Fibroblast of the aortic adventitia (primary cell): ENCODE measurements at places on chromosomes 2 and 18.

DNA sequence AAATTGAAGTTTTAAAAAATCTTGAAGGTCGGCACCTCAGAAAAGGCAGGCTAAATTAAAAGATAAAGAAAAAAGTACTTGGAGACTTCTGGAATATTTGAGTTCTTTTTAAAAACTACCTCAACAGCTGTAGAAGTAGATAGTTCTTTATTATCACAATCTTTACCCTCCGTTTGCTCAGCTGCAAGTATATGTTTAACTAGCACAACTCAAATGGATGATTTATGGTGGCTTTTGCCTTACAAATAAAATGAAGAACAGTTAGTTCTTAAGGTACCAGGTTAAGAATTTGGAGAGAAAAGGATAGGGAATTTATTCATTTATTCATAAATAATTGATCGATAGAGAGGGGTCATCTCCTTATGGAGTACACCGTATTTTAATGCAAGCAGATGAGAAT lies 237.6 kb upstream of the FOSL2 start:
- no peak for DNase-seq

- DNase-seq, result no peak
Measured at GRCh38 chr2:220178991-220179695, 551.7 kb downstream of the SLC4A3 start.

GRCh38 chr2:58032764-58033080 lies 13.9 kb upstream of the VRK2 start:
- DNase-seq, result no peak

DNA sequence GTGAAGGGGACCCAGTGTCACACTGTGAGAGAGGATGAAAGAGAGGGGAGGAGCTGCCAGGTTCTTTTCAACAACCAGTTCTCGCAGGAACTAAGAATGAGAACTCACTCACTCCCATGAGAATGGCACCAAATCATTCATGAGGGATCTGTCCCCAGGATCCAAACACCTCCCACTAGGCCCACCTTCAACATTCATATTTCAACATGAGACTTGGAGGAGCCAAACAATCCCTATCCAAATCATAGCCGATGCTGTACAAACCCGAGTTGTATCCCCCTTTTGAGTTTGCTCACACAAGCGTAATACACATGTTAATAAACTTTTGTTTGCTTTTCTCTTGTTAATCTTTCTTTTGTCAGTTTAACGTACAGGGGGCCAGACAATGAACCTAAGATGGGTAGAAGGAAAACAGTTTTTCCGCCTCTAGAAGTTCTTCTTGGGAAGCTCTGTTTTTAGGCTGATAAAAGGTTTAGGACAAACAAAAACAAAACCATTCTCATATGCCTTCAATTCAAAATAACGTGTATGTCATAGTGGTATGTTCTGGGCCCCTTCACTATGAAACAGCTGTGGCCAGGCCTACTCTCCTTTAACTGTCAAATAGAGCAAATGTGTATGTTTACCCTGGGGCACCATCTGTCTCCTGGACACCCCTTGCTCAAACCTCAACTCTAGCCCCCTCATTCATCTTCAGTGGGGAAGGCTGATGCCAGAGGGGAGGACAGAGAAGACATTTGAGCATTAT lies 9.1 kb upstream of the TMEM37 start:
- DNase-seq, result no peak

GRCh38 chr18:74990563-74991081 lies 218.3 kb downstream of the PTGR3 start:
- no peak for DNase-seq

DNA sequence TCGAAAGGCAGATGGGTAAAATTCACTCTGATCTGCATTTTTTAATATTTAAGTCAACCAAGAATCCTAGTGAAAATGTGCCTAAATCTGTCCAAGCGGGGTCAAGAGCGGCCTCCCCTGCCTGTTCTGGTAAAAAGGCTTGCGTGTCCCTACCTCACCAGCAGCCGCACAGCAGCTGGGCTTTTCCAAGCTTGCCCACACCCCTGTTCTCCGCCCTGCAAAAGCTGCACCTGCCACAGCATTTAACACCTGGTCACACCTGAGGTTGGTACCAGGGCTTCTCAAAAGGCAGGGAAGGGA lies 25.8 kb upstream of the TMEM182 start:
- peak; percentile 4 for DNase-seq

- DNase-seq, result no peak
Measured at GRCh38 chr2:10215393-10215935, 87.2 kb upstream of the HPCAL1 start.

DNA sequence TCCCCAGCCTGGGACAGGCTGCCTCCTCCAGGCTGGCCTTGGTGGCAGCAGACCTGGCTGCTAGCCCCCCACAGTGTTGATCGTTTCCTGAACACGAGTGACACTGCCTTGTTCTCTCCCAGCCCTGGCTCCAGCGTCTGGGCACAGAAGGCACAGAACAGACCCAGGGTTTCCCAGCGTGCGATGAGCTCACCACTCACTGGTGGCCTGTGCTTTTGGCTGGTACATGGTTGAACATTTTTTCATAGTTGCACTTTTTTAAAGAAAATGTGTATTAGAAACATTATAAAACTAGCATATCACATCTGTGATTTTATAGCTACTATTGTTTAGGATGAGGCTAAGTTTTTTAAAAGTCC lies 40.9 kb downstream of the SCTR start:
- no peak for DNase-seq

DNA sequence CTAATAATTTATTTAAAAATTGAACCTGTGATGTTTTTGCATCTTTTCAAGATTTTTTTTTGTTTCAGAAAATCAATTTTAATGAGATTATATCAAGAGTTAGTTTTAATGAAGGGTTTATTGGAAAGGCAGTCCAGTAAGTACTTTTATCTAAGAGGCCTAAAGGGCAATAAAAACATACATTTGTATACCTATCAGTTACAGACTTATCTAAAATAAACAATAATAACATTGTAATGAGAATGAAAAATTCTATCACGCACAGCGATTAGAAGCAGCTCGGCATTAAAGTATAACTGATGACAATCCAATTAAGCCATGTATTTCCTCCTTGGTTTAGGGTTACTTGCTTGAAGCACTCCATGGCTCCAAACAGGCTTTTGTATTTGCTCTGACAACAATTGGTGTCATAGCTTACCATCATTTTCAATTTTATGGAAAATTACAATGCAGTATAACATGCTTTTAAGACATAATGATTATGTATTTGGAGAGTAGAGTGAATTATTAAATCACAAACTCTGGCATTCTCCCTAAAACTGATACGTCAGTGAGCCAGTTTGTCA lies 629.4 kb downstream of the TSN start:
- DNase-seq, result no peak

DNA sequence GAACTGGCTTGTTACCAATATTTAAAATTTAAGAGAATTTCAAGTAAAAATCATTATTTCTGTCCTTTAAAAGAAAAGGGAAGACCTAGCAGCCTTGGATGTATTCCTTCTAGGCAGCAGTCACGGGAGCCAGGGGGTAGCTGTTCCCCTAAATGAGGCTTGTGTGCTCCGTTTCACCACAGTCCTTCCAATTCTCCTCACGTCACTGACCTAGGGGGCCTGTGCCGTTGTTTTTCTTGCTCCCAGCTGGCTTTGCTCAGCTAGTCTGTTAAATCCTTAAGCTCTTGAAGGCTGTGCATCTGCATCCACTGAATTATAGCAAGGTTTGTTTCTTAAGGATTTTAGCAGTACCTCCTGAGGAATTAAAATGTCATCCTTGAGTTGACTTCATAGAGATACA lies 9.9 kb downstream of the KLHL23 start:
- DNase-seq, result no peak

- DNase-seq, result no peak
Measured at GRCh38 chr2:2650608-2651375, 319.7 kb upstream of the MYT1L start.

GRCh38 chr2:128901572-128902391 lies 583.1 kb upstream of the HS6ST1 start:
- no peak for DNase-seq

GRCh38 chr18:8443505-8443904 lies 165.7 kb upstream of the RAB12 start:
- peak; percentile 28 for DNase-seq

GRCh38 chr2:2828774-2829368 lies 497.8 kb upstream of the MYT1L start:
- DNase-seq, result no peak

GRCh38 chr2:95149397-95149984 lies 10.2 kb downstream of the ZNF514 start:
- no peak for DNase-seq

- peak; percentile 93 for DNase-seq
Measured at GRCh38 chr2:27380626-27381545, at the start of gene ZNF513. Gene ZNF513, minus strand, starts transcription at chr2:27380734. Its CDS starts 208 bp downstream, at chr2:27380526.

DNA sequence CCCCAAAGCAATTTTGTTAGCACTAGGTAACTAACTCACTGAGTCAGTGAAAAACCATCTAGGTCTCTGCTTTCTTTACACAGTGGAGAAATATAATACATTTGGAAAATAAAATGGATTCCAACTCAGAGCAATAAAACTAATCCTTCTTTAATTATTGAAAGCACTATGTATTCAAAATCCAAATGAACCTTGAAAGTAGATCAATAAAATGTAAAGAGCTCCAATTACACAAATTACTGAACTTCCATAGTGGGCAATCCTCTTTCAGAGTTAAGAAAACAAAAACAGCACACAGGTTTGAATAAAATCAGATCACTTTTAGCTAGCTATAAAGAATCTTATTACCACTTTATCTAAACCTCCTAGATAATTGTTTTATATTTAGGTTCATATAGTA lies 208.1 kb downstream of the NR4A2 start:
- DNase-seq, result no peak

- DNase-seq, result no peak
Measured at GRCh38 chr2:79368116-79368630, 144.7 kb upstream of the CTNNA2 start.

- DNase-seq, result no peak
Measured at GRCh38 chr2:76251342-76251741, 540.6 kb upstream of the GCFC2 start.

DNA sequence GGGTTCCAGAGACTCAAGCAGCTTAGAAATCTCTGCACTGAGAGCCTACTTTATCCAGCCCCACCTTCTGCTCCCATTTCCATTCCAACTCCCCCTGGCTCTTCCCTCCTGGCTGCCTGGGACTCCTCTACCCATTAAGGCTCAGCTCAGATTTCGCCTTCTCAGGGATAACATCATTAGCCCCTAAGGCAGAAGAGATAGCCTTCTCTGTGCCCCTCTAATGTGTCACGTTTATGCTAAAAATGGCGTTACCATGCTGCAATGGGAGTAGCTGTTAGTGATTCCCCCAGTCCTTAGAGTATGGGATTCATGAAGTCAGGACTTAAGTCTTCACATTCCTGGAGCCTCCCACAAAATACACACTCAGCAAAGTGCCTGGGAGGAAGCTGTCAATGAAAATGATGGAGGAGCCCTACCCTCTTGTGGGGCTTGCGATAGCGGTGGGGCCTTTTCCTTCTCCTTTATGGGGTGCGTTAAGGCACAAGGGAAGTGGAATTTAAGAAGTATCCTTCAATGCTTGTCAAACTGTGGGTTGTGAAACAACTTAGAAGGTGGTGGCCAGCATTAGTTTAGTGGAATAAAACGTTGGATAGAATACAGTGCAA lies 144.7 kb upstream of the COPS8 start:
- no peak for DNase-seq

- no peak for DNase-seq
Measured at GRCh38 chr2:33652830-33653229, 53.7 kb upstream of the FAM98A start.

DNA sequence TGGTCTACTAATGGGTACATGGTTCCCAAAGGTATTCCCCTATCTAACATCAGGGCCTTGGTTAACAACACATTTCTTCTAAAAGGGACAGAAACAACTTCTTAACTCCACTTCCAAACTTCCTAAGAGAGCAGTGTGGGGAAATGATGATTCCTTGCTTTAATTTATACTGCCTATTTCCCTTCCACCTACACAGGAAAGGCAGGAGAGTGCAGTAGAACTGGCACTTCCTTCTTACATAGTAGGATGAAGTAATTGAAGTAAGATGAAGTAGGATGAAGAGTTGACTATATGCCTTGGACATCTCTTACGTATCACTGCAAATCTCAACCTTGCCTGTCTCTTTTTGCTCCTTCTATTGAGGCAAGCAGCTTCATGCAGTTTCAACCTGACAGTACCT lies 54.7 kb downstream of the CD28 start:
- DNase-seq, result no peak

DNA sequence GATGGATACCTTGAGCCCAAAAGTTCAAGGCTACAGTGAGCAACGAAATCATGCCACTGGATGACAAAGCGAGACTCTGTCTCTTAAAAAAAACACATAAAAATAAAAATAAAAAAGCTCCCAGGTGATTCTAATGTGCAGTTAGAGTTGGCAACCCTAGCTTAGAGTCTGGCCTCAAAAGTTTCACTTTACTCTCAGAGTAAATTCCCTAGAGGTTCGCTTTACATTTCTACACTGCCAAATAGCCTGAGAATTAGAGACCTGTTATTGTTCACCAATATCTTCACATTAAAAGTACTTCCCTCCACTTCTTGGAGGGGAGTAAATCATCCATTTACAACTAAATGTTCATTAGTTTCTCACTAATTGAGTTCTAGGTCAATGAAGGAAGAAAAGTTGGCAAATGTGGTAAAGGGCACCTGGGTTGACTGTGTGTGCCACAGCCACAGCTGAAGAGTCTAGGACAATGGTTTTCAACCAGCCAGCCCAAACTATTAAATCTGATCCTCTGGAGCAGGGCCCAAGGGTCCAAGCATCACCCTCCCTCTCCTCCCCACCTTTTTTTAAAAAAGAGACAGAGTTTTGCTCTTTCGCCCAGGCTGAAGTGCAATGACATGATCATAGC lies 15.2 kb upstream of the TMEM37 start:
- no peak for DNase-seq

DNA sequence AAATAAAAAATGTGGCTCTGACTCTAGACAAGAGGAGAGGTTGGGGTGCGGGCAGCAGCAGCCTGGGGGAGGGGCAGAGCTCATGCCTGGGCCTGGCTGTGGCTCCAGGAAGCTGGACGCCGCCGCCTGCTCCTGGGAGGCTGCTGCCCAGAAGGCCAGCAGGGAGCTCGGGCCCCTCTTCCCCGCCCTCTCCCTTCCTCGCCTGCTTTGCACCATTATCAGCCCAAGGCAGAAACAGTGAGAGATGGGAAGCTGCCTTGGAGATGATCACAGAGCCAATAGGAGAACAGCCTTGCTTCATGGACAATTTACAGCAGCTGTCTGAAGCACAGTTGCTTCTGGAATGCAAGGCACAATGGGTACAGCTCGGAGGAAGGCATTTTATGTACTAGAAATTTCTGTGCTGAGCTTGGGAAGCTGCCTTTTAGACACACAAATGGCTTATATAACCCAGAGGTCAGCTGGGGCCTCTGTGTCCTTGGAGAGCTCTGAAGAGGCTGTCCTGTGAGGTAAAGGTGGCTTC lies 55.3 kb upstream of the AFF3 start:
- peak; percentile 49 for DNase-seq

DNA sequence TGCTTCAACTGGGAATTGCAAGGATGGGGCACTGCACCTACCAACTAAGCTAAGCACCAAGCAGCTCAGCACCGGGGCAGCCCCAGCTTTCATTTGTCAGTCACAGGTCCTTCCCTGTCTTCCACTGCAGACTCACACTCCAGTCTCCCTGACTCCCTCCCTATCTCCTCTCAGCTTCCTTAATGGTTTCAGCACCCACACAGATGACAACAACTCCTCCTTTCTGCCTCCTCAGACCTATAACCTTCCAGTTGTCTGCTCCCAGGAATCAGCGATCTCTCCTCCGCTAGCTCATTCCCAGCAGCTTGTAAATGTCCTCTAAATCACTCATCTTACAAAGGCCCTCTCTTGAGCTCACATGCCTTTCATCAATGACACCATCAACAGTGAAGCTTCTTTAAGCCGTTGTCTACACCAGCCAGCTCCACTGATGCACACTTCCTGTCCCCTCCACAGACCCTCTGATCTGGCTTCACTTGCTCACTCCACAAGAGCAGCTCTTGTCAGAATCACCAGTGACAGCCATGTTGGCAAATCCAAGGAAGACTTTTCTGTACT lies 32.1 kb downstream of the CLASP1 start:
- no peak for DNase-seq
